Tibial nerve (tissue), 4 donors: ENCODE measurements at places on chromosomes 2 and 18. TPM values are rescaled to one million over a fixed set of nuclear protein-coding genes. Genes with fewer than 3 reads are reported as not detected.

DNA sequence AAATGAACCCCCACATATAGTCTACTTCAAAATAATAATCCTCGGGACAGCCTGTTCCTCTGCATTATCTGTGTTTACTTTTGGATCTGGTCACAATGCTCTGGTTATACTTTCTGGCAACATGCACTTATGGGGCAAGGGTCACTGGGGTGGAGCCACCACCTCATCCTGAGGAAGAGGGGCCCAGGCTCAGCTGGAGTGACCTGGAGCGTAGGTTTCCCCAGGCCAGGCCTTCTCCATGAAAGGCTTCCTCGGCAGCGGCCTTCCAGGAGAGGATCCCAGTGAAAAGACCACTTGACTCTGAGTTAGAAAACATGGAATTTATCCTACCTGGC, 237.4 kb downstream of the SETBP1 start:
- no peak for DNase-seq

DNA sequence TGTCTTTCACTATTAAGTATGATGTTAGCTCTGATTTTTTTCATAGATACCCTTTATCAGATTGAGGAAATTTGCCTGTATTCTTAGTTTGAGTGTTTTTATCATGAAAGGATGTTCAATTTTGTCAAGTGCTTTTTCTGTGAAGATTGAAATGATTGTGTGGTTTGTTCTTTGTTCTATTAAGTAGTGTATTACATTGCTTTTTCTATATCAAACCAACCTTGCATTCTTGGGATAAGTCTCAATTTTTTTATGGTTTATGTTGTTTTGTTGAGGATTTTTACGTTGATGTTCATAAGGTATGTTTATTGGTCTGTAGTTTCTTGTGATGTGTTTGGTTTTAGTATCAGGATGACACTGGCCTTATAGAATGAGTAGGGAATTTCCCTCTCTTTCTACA, 19.1 kb downstream of the PDK1 start:
- no peak for DNase-seq

DNA sequence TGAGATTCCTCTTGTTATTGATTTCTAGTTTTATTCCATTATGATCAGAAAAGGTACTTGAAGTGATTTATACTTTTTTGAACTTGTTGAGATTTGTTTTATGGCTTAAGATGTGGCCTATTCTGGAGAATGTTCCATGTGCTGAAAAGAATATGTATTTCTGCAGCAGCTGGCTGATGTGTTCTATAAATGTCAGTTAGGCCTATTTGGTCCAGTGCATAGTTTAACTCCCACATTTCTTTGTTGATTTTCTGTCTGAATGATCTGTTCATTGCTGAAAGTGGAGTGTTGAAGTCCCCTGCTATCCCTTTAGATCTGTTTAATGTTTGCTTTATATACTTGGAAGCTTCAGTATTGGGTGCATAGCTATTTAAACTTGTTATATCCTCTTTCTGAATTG, 7.1 kb upstream of the OR6B2 start:
- DNase-seq: no peak

GRCh38 chr2:73728711-73729110, 8.4 kb downstream of the TPRKB start:
- no peak for DNase-seq

DNA sequence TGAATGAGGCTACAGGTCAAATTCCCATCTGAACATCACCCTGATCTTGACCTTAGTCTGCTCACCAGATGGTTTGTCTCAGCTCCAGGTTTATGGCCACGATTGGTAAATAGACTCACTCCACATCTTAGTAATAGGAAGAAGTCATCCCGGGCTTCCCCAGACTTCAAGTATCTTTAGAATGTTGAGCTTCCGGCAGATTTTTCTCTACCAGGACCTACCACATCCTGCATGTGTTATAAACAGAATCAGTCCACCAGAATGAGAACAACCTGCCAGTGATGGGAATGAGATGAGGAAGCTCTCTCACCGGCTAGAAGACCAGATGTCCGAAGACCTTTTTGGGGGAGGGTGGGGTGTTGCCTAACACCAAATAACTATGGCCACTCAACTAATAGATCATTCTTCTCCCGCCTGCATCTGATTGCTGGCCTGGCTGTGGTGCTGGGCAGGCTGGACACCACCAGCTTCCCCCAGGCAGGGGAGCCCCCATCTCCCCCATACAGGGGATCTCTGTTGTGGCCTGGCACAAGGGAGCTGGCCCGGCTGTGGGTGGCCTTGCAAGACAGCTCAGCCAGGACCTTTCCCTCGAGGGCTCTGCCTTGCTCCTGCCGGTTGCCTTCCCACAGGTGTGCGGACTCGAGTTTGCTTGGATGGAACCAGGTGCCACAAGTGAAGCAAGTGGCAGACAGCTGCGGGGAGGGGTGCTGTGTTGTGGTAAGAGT, 88.5 kb downstream of the SH3RF3 start:
- no peak for DNase-seq

GRCh38 chr2:170404846-170405245, 226.9 kb downstream of the MYO3B start:
- DNase-seq: no peak

C2orf72 gene
- 0.42 TPM for total RNA-seq

- no peak for DNase-seq
Observed at GRCh38 chr2:129751409-129751808, 228.1 kb upstream of the RAB6C start.
